Glomerular endothelial cell (primary cell): ENCODE measurements at places on chromosomes 6 and 20. TPM values are rescaled to one million over a fixed set of nuclear protein-coding genes. Genes with fewer than 3 reads are reported as not detected.

DNA sequence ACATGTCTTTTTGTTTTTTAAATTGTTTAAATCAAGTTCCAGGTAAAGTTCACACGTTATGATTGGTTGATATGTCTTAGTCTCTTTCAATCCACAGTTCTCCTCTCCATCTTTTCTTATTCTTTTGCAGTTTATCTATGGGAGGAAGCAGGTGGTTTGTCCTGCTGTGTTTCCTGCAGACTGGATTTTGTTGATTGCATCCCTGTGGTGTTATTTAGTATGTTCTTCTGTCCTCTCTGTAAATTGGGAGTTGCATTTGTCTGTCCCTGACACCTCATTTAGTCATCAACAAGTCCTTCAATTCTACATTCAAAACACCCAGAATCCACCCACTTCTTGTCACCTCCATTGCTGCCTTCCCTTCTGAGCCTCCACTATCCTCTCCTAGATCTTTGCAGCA lies 8.1 kb downstream of the PACSIN1 start:
- no peak for DNase-seq

Gene CLPSL1
- total RNA-seq, result not detected in 2 replicates

DNA sequence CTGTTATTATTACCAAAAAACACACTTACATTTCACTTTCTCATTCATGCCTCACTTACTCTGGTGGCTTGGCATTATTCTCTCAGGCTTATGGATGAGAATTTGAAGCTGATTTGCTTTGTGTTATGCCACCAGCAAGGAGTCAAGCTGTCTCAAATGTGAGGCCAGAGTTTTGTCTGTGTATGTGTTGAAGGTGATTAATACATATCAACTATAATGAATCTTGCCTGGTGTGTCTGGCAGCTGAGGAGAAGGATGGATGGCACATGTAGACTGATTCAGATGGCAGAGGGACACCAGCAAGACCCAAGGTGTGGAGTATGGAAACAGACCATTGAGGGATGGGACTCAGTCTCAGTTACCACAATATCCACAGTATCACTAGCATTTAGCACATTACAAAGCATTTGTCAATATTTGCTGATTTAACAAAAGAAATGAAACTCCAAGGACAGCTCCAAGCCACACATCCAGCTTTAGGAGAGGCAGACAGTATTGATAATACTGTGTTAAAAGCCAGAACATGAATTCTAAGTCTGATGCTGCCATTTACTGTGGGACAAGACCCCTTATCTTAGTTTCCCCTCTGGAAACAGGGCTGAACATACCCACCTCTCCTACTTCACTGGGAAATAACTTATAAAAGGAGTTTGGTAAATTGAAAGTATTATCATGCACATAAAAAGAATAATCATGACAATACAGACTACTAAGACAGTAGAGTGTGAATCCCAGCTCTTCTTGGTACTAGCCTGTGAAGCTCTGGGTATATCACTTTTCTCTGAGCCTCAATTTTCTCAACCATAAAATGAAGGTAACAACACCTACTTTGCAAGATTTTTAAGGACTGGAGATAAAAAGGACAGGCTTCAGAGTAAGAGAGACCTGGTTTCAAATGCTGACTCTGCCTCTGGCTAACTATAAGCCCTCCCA lies 11.2 kb downstream of the BCL2L1 start:
- DNase-seq, result no peak

DNA sequence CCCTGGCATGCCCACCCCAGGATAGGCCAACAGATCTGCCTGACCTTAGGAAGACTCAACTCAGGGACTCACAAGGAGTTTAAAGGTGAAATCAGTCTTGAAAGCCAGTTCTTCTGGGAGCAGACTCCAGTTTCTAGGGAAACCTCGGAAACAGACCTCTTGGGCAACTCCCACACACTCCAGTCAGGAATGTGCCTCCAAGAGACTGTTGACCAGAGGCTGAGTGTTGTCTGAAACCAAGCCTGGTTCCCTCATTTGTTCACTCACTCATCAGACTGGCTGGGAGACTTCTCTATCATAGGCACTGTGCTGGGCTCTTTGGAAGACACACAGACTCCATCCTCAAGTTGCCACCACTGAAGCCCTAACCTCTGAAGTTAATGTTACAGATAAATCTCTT lies 1.8 kb downstream of the TREM1 start:
- DNase-seq, result no peak

Gene HLA-DRB1
- total RNA-seq, result 12.7 and 20.4 TPM in 2 replicates

Gene CCR6
- total RNA-seq, result not detected in 2 replicates

Gene DSP
- 20.6 and 75.0 TPM in 2 replicates for total RNA-seq

- DNase-seq, result no peak
These were observed 10.6 kb upstream of the TUBB2B start for GRCh38 chr6:3237761-3238662.

DNA sequence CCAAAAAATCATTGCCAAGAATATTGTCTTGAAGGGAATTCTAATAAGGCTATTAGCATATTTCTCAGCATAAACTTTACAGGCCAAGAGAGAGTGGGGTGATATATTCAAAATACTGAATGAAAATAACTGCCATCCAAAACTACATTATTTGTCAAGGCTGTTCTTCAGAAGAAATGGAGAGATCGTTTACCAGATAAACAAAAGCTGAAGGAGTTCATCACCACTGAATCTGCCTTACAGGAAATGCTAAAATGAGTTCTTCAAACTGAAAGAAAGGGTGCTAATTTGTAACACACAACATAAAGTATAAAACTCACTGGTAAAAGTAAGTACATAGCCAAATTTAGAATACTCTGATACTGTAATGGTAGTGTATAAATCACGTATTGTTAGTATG lies 517.0 kb downstream of the TENT5A start:
- no peak for DNase-seq

DNA sequence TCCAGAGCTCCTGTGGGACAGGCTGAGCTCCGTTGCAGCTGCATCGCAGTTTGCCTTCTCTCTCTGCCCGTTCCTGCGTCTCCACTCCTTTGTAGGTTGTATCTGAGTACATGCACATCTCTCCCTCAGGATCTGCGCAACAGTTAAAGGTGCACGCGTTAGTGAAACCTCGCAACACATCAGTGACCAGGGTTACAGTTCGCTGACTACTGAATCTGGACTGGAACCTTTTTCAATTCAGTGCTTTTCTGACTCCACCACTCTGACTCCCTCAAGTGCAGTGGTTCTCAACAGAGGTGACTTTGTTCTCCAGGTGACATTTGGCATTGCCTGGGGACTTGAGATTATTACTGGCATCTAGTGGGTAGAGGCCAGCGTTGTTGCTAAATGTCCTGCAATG lies 44.0 kb downstream of the UST start:
- no peak for DNase-seq

GRCh38 chr20:1769491-1769890 lies 111.9 kb upstream of the SIRPG start:
- no peak for DNase-seq

Gene DBNDD2
- 21.7 and 25.0 TPM in 2 replicates for total RNA-seq

GRCh38 chr6:73610444-73611275 lies 43.1 kb downstream of the SLC17A5 start:
- DNase-seq, result peak; percentile 33

Gene LAMP5
- total RNA-seq, result not detected in 2 replicates

DNA sequence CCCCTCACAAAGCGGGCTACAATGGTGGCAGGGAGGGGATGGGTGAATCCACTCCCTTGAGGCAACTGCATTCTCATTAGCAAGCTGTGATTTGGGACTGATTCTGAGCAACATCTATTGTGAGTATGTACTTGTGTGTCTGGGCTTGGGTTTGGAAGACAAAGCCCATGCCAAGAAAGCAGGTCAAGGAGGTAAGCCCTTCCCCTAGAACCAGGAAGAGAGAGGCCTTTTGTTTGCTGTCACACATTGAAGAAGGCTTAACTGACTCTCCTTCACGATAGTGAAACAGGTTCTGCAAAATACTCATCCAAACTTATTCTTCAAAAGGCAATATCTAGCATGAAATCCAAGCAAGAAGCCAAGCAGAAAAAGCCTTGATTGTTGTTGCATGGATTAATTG lies 403.1 kb upstream of the ID4 start:
- no peak for DNase-seq

Gene MYL9
- total RNA-seq, result 51.2 and 91.8 TPM in 2 replicates

- DNase-seq, result no peak
These were observed 352.6 kb downstream of the RIMS1 start for GRCh38 chr6:72238900-72239299.

Gene PLA2G7
- 0.10 TPM in 1 of 2 replicates, not detected in the other for total RNA-seq

GRCh38 chr6:6004390-6004995 lies 2.2 kb downstream of the NRN1 start:
- no peak for DNase-seq

- no peak for DNase-seq
These were observed 231.2 kb downstream of the DOK5 start for GRCh38 chr20:54706581-54706980.

DNA sequence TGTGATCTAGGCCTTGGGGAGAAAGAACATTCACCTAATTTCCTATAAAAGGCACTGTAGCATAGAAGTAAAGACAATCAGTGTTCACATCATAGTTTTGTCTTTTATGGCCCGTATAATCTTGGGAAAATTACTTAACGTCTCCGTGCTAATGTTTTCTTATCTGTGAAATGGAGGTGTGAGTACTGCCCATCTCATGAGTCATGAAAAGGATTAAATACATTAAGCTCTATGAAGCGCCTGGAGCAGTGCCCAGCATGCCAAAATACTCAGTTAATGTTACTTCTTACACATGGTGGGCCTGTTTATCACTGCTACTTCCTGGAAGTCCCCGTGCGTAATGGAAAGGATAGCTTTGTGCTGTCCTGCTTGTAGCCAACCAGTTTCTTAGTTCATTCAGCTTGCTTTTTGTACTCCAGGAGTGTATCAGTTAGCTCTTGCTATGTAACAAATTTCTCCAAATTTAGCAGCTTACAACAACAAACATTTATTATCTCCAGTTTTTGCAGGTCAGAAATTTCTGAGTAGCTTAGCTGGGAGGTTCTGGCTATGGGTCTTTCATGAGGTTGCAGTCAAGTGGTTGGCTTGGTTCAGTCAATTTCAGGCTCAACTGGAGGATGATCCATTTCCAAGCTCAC lies 103.6 kb upstream of the BMP2 start:
- DNase-seq, result no peak

Gene GJA10
- total RNA-seq, result not detected in 2 replicates

Gene DPPA5
- not detected in 2 replicates for total RNA-seq

DNA sequence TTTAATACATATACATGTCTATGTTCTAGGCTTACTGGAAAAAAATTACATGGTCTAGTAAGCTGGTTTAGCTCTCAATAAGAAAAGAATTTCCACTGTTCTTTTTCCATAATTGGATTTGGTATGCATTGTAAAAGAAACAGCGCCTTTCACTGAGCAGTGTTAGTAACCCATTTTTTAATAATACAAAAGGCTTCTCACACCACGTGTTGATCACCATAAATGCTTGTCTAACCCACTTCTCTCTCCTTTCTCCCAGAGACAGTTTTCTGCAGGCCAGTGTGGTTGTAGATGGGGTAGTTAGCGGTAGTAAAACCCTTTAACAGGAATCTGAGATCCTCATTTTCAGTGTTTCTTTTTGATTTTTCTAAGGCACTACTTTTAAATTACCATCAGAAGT lies 348.7 kb upstream of the MANEA start:
- no peak for DNase-seq

Gene FAM217A
- total RNA-seq, result not detected in 2 replicates

DNA sequence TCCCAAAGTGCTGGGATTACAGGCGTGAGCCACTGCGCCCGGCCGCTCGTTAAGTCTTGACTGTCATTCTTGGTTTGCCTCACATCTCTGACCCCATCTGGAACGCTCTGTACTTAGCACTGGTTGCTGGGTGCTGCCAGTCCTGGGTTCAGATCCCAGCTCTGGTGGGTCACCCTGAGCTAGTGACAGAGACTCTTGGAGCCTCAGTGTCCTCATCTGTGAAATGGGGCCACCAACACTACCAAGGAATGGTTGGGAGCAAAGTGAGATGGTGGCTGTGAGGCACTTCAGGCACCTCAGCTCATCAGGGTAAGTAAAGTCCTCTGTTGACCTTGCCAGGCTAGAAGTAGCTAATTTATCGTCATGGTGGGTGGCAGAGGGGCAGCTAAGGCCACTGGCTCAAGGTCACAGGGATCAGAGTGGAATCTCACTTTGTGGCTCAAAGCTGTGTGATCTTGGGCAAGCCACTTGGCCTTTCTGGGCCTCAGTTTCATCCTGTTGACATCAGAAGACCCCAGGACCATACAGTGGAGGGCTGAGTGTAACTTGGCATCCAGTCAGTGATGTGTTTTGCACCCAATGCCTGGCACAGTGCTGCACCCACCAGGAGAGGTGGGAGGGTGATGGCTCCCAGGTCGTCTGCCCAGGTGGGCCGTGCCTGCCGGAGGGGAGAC lies 46.7 kb downstream of the UBE2V1 start:
- no peak for DNase-seq

Gene SNX9
- 59.4 and 72.3 TPM in 2 replicates for total RNA-seq

- no peak for DNase-seq
These were observed 277.9 kb downstream of the C6orf118 start for GRCh38 chr6:165031502-165031901.

Gene KHDC1L
- not detected in 2 replicates for total RNA-seq

DNA sequence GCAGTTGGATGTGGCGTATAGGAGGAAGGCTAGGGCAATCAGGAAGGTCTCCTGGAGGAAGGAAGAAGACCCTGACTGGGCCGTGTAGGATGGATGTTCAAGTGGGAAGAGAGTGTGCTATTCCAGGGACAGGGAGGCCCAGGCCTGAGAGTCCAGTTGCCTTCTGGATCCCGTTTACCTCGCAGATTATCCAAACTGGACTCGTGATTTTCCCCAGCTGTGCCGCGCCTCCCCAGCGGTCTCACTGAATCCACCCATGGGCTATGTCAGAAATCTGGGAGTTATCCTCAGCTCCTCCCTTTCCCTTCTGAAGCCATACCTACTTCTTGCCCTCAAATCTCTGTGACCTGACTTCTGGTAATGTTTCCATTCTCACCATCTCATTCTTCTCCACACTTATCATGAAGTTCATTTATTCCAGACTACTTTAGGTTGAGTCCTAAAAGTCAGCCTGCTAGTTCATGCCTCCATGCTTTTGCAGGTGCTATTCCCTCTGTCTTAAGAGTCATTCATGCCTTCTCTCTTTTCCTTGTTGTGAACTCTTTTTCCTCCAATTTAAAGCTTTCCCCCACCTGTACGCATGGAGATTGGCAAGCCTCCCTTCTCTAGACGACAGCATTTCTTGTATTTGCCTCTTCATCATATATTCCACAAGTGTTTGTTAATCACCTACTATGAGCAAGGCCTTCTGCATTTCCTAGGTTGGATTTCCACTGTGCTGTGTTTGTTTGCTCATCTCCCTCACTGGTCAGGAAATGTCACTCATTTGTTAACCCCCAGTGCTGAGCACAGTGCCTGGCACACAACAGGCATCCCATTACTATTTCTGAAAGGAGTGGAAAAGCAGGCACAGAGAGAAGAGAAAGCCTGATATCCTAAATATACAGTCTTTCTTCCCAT lies 2.7 kb downstream of the SDCBP2 start:
- no peak for DNase-seq

GRCh38 chr6:15332446-15332845 lies 86.6 kb downstream of the JARID2 start:
- DNase-seq, result no peak

GRCh38 chr6:130223508-130223907 lies 757 bp upstream of the SAMD3 start:
- no peak for DNase-seq

Gene LTB
- total RNA-seq, result 16.5 and 41.8 TPM in 2 replicates
